ENCODE measurements at places on chromosomes 13 and 19.
A peak's percentile ranks its signal among the peaks of the same experiment; 100 is the strongest.

DNA sequence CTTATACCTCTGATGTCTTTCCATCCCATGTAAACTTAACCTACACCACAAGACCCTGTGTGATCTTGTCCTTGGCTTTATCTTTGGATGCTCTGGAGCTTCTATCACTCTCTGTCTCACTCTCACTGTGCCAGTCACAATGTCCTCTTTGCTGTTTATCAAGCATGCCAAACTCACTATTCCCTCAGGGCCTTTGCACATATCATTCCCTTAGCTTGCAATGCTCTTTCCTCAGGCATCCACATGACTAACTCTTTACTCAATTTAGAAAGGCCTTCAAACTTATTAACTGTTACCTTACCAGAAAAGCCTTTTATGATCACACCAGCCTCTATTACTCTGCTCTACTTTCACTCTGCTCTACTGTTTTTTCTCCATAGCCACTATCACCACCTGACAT is 354.1 kb downstream of the RFC3 start:
- no peak for DNase-seq

DNA sequence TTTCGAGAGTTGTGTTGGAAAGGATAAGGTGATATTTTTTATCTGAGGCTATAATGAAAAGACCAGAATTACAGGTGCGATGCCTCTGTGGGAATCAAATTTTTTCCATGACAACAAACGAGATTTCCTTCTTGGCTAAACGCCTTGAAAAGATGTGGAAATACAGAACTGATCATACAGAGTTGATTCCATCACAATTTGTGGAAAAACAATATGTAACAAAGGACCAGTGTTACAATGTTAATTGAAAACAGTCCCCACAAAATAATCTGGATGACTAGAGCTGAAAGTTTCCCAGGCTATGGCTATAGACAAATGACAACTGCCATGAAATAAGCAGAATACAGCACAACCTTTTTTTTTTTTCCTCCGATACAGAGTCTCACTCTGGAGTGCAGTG is 628.9 kb downstream of the DIAPH3 start:
- no peak for DNase-seq

GRCh38 chr19:31263328-31263727 is 85.9 kb downstream of the TSHZ3 start:
- no peak for DNase-seq

DNA sequence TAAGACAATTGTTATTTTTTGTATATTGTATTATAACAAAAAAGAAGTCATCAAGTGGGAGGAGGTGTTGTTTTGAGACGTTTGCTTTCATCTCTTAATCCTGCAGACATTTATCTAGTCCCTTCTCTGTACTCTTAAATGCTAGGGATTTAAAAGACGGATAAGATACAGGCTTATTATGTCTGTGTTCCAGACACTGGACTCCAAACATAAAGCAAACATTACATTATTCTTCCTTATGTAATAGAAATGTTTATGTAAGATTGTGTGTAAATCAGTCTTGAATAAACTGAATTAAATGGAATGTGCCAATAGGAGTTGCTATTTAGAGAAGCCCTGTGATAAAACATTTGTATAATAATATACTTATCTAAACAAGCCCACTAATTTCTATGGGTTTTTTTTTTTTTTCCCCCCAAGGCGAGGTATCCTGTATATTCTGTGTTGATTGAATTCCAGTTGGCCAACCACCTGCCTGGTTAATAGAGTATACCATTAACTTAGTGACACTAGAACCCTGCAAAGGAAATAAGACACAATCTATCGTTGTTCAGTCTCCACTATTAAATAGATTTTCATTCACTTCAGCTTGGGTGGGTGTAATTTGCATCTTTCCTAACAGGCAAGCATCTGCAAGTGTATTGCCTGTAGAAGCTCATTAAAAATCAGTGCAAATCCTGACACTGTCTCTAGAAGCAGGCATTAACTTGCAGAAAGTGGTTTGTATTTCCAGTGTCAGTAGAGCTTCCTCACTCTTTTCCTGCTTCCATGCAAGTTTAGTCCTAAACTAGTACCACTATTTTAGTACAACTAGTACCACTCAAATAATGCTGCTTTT is 69.0 kb downstream of the LRCH1 start:
- no peak for DNase-seq

DNA sequence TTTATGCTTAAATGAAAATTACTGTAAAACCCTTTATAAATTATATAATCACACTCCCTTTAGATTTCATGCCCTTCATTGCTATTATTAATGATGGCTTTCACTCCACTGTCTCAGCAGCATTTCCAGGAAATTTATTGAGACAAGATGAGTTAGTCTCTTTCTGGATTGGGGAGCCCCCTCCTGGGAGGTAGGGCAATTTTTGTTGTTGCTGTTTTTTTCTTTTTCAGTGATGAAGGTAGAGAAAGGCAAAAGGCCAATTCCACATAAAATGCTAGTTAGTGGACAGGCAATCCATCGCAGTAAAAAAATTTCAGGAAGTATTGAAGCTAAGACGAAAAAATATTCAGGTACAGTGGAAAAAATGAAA is 80.2 kb downstream of the TEX26 start:
- DNase-seq, result peak; percentile 69

All from AG20443 (cell line).